ENCODE measurements at places on chromosomes 12 and 14. TPM values are rescaled to one million over a fixed set of nuclear protein-coding genes. Genes with fewer than 3 reads are reported as not detected.

The DAO gene
- total RNA-seq, result not detected

The FLRT2 gene
- total RNA-seq, result 3.0 TPM

The TNS2 gene
- total RNA-seq, result 61.9 TPM

The ING4 gene
- total RNA-seq, result 14.7 TPM

The IL31 gene
- total RNA-seq, result not detected

The SLC38A4 gene
- total RNA-seq, result 0.12 TPM

The TROAP gene
- 88.1 TPM for total RNA-seq

The SLC6A13 gene
- 0.28 TPM for total RNA-seq

The TC2N gene
- 0.81 TPM for total RNA-seq

The NOS1 gene
- 0.43 TPM for total RNA-seq

The CARMIL3 gene
- total RNA-seq, result 0.48 TPM

The SRRM4 gene
- not detected for total RNA-seq

The ANO6 gene
- 68.2 TPM for total RNA-seq

The CDKN3 gene
- total RNA-seq, result 77.2 TPM

The RTL1 gene
- total RNA-seq, result 0.26 TPM

The PIP4P1 gene
- 31.7 TPM for total RNA-seq

The IAPP gene
- not detected for total RNA-seq

The ANAPC7 gene
- total RNA-seq, result 48.7 TPM

The RIC8B gene
- total RNA-seq, result 9.2 TPM

The KRT72 gene
- not detected for total RNA-seq

The FAR2 gene
- not detected for total RNA-seq

The PMCH gene
- total RNA-seq, result not detected
